ENCODE measurements at places on chromosomes 11 and 22.

GRCh38 chr22:23862103-23862502 is 4.4 kb downstream of the SLC2A11 start:
- peak; percentile 39 for DNase-seq

DNA sequence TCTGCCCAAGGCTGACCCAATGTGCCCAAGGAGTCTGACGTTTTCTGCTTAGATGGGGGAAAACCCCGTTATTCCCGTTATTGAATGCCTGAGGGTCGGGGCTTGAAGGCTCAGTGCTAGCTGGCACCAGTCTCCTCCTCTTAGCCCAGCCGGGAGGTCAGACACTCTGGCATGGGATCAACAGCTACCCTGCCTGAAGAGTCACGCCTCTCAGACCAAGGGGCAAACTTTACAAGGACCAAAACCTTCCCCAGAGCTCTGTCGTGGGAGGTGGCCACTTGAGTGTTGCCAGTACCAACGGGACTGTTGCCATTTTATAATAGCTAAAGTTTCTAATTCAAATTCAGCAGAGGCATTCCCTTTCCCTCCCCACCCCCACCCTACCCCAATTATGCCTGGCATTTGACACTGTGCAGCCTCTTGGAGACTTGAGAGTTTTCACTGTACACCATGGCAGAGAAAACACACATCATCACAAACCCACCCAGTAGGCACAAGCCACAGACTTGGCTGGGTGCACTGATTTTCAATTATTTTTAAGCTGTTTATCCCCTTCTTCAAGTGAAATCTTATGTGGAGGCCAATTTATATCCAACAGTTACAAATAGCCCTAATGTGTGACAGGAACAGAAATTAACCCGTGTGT is 137.5 kb upstream of the SYT13 start:
- DNase-seq, result no peak

DNA sequence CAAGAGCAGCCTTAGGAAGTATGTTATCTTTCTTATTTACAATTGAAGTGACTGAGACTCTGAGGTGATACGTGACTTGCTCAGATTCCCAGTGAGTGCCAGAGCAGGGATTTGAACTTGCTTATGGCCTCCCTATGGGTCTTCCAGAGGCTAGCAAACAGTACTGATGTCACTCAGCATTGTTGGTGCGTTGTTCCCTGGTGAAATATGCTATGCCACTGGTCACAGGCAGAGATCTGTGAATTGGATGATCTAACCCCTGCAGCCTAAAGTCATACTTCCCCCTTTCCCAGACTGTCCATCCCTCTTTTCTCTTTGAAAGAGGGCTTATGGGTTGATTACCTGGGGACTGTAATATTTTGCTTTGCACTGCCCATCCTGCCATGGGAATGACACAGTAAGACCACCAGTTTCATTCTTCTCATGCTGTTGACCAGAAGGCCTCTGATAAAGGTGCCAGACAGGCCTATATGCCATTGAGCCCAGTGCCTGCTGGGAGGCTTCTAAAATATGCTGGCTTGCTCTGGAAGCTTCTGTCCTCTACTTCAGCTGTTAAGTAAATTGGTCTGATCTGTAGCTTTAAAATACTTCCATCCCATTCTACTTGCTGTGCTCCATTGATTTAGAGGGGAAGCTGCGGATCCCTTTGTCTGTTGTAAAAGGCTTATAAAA is 152.2 kb upstream of the E2F8 start:
- DNase-seq, result no peak

- DNase-seq, result peak; percentile 15
Measured at GRCh38 chr22:41417622-41418390, 28.8 kb downstream of the TOB2 start.

DNA sequence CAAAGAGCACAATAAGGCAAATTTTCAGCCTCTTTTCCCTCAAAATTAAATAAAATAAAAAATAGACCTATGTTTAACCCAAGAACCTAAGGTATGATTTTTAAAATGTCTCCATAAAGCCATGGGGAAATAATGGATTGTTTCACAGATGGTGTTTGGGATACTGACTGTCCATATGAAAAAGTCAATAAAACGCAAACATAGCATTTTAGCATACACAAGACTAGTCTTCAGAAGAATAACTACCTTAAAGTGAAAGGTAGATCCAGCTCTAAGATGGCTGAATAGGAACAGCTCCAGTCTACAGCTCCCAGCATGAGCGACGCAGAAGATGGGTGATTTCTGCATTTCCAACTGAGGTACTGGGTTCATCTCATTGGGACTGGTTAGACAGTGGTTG is 16.1 kb downstream of the PTH start:
- DNase-seq, result no peak

GRCh38 chr11:122202951-122203456 is 87.0 kb upstream of the BLID start:
- peak; percentile 85 for DNase-seq

GRCh38 chr11:75728992-75729391 is 11.4 kb downstream of the MOGAT2 start:
- no peak for DNase-seq

DNA sequence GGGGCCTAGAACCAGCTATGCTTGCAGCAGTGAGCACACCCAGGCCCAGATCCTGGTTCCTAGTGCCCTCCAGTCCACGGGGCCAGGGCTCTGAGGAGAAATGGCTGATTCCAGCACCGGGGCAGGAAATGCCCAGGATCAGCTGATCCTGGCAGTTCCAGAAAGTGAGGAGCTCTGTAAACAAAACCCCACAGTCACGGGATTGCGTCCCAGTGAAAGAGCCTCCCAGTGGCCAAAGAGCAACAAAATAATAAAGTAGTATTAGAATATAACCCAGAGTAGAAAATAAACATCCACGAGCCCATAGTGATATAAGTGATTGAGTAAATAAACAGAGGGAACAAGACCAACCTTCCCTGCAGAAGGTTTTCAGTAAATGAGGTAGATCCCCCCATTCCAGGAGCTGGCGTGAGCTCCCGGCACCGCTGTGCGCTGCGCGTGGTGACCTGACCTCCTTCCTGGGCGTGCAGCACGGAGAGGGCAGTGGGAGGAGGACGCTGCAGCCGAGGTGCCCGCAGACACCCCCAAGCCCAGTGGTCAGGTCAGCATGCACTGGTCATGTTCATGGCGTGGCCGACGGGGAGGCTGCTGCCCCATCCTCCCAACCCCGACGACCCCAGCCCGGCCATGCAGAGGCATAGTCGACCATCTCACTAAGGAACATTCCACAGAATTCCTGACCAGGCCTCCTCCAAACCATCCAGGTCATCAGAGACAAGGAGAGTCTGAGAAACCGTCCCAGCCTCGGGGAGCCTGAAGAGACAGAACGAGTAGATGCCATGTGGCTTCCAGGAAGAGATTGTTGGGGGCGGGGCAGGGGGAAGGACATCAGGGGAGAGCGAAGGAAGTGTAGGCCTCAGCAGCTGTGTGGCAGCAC is 19.8 kb downstream of the PTDSS2 start:
- peak; percentile 52 for DNase-seq

GRCh38 chr11:12112750-12113149 is 2.4 kb downstream of the MICAL2 start:
- no peak for DNase-seq

- DNase-seq, result peak; percentile 44
Measured at GRCh38 chr22:43945632-43946383, 9.4 kb upstream of the SAMM50 start.

- DNase-seq, result no peak
Measured at GRCh38 chr11:73999581-74000306, 9.1 kb downstream of the UCP3 start.

GRCh38 chr11:73317373-73317772 is 9.3 kb downstream of the ARHGEF17 start:
- DNase-seq, result no peak

DNA sequence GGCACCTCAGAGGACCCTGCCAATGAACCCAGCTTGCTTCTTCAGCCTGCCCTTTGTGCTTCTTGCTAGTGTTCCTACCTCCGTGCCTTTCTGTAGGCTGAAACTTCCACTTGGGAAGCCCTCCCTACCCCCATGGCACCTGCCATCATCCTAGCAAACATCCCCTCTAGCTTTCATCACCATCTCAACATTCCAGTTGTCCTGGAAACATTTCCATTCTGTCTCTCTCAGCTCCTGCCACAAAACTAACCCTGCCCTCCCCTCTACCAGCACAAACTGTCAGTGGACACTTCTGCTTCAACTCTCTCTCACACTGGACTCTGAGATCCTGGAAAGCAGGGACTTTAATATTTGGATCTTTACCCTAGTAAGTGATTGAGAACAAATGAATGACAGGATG is 525.8 kb upstream of the TENM4 start:
- no peak for DNase-seq

GRCh38 chr11:104467404-104467803 is 303.5 kb upstream of the PDGFD start:
- no peak for DNase-seq

- DNase-seq, result peak; percentile 77
Measured at GRCh38 chr22:30717331-30717921, 22.8 kb downstream of the OSBP2 start.

DNA sequence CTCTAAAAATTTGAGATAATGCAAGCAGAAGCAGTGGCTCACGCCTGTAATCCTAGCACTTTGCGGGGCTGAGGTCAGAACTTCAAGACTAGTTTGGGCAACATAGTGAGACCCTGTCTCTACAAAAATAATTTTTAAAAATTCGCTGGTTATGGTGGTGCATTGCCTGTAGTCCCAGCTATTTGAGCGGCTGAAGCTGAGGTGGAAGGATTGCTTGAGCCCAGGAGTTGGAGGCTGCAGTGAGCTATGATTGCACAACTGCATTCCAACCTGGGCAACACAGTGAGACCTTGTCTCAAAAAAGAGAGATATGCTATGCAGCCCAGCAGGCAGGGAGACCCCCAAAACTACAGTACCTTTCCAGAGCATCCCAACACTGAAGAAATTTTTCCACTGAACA is 2.3 kb downstream of the CTSC start:
- DNase-seq, result no peak

- DNase-seq, result no peak
Measured at GRCh38 chr22:44158816-44159215, 21.9 kb upstream of the PARVG start.

DNA sequence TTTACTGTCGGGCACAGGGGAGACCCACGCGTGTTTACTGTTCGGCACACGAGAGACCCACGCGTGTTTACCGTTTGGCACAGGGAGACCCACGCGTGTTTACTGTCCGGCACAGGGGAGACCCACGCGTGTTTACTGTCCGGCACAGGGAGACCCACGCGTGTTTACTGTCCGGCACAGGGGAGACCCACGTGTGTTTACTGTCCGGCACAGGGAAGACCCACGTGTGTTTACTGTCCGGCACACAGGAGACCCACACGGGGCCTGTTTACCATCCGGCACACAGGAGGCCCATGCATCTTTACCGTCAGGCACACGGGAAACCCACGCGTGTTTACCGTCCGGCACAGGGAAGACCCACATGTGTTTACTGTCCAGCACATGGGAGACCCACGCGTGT is 525.1 kb downstream of the BRD1 start:
- DNase-seq, result no peak

GRCh38 chr11:3745161-3745560 is 52.2 kb downstream of the NUP98 start:
- DNase-seq, result no peak

GRCh38 chr11:97279341-97279740 is 889.5 kb downstream of the JRKL start:
- DNase-seq, result no peak

DNA sequence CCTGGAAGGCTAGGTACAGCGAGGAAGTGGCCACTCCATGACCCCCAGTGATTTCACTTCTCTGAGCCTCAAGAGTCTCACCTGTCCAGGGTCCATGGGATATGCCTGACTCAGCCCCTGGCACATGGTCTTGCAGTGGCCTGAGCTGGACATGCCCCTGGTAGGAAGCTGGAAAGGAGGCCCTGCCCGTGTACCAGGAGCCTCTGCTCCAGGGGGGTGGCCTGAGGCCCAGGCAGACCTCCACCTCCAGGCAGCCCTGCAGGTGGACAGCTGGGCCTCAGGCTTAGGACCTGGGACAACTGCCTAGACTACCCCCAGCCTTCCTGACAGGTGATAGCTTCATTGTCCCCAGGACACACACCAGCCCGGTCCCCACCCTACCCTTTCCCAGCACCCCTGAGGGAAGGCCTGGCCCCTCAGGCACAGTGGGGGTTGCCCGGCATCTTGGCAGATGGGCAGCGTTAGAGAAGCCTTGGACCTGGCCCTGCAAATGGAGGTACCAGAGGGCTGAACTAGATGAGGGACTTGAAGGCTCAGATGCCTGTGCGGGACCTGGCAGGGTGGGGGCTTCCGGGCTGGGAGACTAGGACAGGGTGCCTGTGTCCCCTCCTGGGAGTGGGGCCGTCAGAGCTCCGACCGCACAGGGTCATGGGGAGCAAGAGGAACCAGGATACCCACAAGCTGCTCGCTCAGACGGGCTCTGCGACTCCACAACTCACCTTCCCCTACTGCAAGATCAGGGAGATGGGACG is 53.6 kb downstream of the CDKN1C start:
- no peak for DNase-seq

GRCh38 chr11:86785576-86785975 is 14.8 kb upstream of the PRSS23 start:
- DNase-seq, result peak; percentile 12

DNA sequence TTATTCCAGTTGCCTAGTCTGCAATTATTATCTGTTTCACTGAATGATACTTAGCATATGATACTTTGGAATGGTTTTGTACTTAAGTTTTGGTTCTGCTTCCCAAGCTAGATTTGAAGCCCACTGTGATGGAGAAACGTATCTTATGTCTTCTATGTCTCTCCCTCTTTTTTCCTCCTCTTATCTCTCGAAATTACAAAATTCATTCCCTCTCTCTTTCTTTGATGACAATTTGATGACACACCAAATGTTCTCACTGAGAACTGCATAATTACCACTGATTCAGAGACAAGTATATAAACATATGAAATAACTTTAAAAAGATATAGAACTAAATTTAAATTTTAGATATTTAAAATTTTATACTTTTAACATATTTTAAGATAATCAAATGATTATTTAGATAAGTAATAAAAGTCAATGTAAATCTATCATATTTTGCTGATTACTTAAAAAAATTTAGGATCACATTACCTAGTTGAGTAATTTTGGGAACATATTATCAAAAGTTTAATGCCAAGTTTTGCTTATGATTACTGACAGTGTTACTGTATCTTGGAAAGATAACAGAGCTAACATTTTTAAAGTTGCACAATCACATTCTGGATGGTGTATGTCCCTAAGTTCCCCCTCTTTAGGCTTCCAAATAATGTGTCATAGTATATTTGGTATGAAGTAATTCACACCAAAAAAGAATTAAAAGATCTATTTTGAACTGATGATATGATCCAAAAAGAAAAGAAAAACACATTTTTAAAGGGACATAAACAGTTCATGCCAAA is 255.3 kb downstream of the SBF2 start:
- no peak for DNase-seq

GRCh38 chr11:121321614-121322243 is 29.2 kb downstream of the SC5D start:
- peak; percentile 17 for DNase-seq

GRCh38 chr11:125062931-125063428 is at the start of gene SLC37A2:
TSS of gene SLC37A2 (plus strand) at chr11:125063305. CDS start at chr11:125063368, 63 bp downstream.
- DNase-seq, result peak; percentile 56

GRCh38 chr11:45095691-45096010 is 50.8 kb upstream of the PRDM11 start:
- DNase-seq, result no peak

- no peak for DNase-seq
Measured at GRCh38 chr11:20887137-20887536, 217.8 kb downstream of the NELL1 start.

GRCh38 chr11:112357488-112357887 is 96.8 kb upstream of the PLET1 start:
- DNase-seq, result no peak

GRCh38 chr11:111299101-111300026 is 1.0 kb downstream of the POU2AF3 start:
- peak; percentile 25 for DNase-seq

- no peak for DNase-seq
Measured at GRCh38 chr11:15579287-15580001, 464.7 kb downstream of the INSC start.

- DNase-seq, result no peak
Measured at GRCh38 chr11:64007629-64008282, 21.5 kb downstream of the OTUB1 start.

Data from astrocyte of the spinal cord (primary cell).